Heart right ventricle (tissue), 16 donors: ENCODE measurements at places on chromosomes 12 and 14. TPM values are rescaled to one million over a fixed set of nuclear protein-coding genes. Genes with fewer than 3 reads are reported as not detected.

DNA sequence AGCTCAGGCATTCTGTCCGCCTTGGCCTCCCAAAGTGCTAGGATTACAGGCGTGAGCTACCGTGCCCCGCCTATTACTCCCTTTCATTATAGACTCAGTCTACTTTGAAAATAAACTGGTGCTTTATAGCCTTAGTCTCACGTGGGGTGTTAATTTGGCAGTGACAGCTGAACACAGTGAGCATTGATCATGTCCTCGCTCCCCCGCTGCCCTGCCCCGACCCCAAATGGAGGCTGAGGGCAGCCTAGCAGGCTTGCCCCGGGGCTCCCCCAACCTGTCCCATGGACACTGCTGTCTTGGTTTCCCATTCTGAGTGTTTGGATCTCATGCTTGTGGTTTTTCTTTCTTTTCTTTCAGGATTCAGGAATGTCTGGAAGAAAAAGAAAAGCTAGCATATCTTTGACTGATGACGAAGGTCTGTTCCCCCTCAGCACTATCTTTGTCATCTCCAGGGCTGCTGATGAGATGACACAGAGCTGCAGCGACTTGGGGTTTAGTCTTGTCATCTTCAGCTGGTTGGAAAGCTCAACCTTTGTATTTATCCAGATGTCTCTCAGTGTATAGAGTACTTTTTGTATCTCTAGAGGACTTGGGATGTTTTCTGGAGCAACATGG, 42.2 kb downstream of the EP400 start:
- no peak for DNase-seq

- no peak for DNase-seq
Observed at GRCh38 chr12:56230432-56231183, 757 bp downstream of the SLC39A5 start.

GRCh38 chr12:28460420-28461130, 270.3 kb downstream of the CCDC91 start:
- DNase-seq: no peak

DNA sequence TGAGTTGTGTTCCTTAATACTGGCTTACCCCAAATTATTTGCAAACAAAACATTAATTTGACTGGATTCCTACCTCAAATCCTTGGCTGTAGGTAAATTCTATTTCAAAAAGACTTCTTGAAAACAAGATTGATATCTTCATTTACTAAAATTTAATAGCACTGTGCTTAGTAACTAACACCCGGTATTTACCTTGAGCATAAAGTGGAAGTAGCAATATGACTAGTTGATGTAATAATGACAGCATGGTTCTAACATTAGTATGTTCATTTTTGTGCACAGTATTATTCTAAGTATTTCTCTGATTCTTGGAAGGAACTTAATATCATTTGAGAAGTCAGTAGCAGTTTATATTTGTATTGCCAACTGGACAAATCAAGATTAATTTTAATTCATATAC, 96.8 kb downstream of the PPHLN1 start:
- no peak for DNase-seq

GNG2 gene
- total RNA-seq: 6.7 TPM
